Fibroblast of skin of abdomen (primary cell): ENCODE measurements at places on chromosomes 11 and 22.

- no peak for DNase-seq
These were observed at the start of gene MFNG for GRCh38 chr22:37486224-37486845. Gene MFNG (minus strand): TSS chr22:37486384. CDS start chr22:37486177, 207 bp downstream.

DNA sequence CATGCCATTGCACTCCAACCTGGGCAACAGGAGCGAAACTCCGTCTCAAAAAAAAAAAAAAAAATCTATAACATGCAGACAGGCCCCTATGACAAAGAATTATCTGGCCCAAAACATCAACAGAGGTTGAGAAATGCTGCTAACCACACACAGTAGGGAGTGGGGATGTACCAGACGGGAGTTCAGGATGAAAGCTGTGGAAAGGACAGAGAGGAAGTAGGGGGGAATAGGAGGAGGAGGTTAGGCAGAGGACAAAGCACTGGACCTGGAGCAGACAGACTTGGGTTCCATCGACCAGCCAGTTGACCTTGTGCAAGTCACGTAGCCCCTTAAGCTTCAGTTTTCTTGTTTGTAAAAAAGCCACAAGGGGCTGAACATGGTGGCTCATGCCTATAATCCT is 12.5 kb downstream of the LRP4 start:
- DNase-seq, result no peak

DNA sequence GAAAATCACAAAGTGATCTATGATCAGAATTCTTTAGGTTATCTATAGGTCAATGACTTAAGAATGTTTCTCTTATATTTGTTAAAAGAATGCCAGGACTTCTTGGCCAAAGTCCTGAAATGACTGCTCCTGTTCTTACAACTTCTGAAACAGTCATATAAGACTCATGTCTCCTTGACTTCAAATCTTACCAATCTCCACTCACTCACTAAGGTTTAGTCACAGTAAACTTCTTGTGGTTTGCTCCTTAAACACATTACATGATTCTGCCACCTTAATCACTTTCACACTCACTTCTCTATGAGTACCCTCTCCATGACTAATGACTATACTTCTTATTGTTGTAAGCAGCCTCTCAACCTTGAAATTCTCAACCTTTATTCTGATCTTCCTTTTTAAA is 648.7 kb upstream of the CCDC179 start:
- DNase-seq, result peak; percentile 82

DNA sequence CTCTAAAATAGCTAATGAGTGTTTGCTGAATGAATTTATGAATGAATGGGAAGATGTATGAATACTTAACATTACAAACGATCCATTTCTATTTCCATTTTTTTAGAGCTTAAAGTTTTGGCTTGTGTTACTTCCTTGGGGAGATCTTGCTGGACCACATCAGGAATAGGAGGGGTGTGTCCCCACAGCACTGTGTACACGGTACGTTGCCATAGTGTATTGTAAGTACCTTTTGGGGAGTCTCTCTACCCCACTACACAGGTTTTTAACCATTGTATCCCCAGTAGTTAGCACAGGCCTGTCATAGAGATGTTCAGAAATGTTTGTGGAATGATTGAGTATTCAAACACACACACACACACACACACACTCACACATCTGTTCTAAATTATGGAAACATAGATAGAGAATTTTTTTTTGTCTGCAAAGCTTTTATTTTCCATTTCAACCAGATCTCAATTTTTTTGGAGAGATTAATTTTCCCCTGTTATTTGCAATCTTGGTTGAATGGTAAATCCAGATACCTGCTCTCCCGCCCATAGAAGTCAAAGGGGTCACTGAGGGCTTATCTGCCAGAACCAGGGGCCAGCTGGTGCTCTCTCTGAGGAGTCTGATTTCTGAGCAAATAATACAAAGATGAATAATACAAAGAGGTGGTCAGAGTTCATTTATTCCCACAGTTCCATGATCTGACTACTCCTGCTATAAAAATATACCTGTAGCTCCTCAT is 471.0 kb downstream of the INSC start:
- no peak for DNase-seq

- DNase-seq, result no peak
These were observed 127.2 kb downstream of the ST3GAL4 start for GRCh38 chr11:126482586-126483108.

- DNase-seq, result no peak
These were observed 10.8 kb downstream of the AHNAK start for GRCh38 chr11:62535802-62536201.

- DNase-seq, result no peak
These were observed 541 bp downstream of the MICAL2 start for GRCh38 chr11:12110714-12111548.

- DNase-seq, result no peak
These were observed 22.0 kb downstream of the PIH1D2 start for GRCh38 chr11:112051768-112052167.

DNA sequence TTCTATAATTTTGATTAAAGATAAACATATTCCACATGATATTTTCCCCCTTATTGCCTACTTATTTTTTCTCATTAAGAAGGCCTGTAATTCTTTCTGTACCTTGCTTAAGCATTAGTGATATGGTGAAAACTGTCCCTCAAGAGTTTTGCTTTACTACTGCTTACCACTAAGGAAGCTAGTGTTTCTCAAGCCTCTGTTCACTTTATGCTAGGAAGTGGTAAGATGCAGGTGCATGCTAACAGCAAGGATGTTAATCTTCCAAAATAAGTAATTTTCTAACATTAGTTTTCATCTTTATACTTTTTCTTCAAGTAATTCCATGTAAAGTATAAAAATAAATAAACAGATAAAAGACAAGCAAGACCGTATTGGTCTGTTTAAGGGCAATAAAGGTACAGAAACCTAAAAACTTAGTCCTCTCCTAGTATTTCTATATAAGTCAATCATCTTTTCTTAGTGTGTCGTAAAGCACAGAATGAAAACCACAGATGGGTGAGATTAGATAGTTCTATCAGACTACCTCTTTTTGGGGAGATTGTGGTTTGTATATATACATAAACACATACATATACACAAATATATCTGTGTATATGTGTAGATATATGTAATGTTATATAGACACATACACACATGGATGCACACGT is 731.0 kb upstream of the CNTN5 start:
- no peak for DNase-seq

GRCh38 chr11:69726019-69726418 is 22.2 kb upstream of the FGF19 start:
- DNase-seq, result no peak

DNA sequence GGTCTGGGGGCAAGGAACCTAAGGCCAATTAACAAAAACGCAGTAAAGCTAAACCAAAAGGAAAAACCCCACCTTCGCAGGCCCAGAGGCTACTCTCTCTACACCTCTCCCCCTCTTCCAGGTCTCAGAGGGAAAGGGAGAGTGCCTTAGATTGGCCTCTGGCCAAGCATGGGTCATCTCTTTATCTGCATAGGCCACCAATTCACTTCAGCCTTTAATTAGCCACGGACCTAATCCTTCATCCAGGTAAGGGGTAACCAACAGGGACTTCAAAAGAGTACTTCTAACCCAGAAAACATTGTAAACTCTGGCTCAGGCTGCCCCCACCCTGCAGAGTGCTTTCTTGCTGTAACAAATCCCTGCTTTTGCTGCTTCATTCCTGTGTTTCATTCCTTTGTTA is 9.4 kb downstream of the VSTM5 start:
- DNase-seq, result no peak

DNA sequence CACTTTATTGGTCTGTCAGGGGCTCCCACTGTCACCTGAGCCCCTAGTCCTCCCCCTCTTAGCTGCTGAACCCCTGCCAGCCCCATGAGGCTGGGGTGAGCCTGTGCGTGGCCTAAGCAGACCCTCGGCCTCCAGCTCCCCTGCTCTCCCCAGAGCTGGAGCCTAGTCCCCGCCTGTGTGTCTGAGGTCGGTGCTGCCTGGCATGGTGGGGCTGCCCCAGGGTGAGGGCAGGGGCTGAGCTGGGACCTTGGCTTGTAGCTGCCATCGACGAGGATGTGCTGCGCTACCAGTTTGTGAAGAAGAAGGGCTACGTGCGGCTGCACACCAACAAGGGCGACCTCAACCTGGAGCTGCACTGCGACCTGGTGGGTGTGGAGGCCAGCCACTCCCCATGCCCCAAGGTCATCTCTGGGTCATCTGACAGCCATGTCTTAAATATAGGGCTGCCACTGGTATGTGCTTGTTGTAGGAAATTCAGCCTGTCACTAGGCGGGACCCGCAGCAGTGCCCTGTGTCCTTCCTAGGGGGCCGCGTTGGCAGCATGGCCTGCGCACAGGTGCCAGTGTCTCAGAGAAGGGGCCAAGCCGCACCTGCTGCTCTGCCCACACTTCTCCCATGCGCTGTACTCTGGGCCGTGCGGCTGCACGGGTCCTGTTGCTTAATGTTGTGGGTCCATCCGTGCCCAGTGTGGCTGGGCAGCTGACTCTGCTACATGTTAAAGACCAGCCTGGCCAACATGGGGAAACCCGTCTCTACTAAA is 21.0 kb downstream of the PPIL2 start:
- DNase-seq, result no peak

GRCh38 chr11:130947481-130947880 is 31.2 kb upstream of the SNX19 start:
- no peak for DNase-seq

DNA sequence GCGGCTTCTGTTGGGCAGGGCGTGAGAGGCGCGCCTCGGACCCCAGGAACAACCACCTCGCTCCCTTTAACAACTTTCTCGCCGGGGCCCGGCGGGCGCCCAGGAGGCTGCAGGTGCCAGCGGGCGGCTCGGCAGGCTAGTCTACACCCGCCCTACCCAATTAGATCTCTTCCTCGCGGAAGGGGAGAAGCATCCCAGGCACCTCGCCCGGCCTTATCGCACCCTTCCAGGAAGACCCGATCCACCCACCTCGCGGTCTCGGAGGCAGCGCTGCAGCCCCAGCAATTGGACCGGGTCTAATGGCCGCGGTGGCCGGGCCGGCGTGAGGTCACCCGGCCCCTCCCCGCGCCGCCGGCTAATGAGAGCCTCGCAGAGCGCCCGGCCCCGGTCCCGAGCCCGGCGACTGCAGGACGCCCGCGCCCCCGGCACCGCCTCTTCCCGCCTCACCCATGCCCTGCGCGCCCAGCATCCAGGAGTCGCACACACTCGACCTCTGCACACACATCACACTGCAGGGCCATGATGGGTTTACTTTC is at the start of gene PLAAT3:
PLAAT3 (minus strand) TSS at position 298 of the 536 bp plus-strand sequence. CDS start 419 bp downstream, outside the sequence.
- no peak for DNase-seq

DNA sequence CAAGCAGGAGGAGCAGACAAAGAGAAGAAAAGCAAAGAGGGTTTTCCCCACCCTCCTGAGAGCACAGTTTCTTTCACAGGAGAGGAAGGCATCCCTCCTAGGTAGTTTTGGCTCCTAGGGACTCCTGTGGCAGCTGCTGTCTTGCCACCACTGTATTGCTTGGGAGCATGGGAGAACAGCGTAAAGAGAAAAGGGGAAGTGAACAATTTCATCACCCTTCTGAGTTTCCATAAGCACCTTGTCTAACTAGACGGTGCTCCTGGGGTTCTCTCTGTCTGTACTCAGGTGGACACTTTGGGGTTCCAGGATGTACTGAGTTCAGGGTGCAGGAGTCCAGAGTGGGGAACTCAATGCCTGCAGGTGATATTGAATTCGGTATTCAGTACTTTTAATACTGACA is 1430.5 kb downstream of the TBC1D22A start:
- no peak for DNase-seq

DNA sequence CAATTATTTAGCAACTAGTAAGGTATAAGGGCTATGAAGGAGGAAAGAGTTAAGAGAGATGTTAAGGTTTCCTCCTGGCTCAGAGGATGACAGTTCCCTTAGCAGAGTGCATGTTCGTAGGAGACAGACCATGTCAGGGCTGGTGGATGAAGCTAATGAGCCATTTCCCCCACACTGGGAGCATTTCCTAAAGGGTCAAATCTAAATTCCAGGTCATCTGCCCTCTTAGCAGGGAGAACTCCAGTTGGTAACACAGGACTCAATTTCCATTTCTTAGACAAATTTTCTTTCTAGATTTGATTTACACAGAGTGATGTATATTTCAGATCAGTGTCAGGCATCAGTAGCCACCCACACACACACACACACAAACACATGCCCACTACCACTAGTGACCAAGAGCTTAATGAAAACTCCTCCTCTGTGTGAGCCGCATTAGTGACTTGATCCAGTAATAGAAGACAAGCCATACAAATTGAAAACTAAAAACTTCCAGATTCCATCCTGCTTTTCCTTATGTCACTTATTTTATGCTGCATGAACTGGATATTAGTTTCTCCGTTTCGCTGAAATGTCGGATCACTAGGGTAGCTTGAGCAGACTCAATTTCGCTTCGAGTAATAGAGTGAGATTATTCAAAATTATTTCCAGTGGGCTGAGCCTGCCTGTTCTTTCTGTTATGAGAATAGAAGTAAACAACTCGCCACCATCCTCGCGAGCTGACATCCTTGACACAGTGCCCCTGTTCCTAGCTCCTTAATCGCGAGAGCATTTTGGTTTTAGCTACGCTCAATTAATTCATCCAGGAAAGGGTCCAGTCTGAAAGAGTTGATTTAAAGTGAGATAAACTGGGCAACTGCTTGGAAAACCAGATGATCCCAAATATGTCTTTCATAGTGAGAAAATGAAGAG is 582.6 kb downstream of the SOX6 start:
- no peak for DNase-seq

GRCh38 chr11:69801513-69802335 is 17.5 kb downstream of the FGF3 start:
- no peak for DNase-seq

- no peak for DNase-seq
These were observed 35.5 kb upstream of the SLC22A24 start for GRCh38 chr11:63179432-63180041.

DNA sequence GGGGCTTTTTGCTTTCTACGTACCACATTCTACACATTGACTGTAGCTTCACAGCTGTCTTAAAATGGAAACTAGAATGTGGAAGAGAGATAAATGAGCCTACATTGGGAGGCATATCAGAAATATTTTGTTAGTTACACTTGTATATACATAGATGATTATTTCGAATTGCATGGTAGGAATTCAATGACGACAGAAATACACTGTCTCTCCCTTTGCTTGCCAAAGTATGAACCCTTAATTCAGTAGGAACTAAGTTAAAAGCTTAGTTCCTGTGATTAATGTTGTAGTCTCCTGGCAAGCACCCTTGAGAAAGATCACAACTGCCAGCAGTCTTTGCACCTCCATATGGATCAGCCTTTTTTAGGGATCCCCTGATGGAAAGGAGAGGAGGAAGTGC is 10.1 kb downstream of the C11orf87 start:
- DNase-seq, result peak; percentile 77

DNA sequence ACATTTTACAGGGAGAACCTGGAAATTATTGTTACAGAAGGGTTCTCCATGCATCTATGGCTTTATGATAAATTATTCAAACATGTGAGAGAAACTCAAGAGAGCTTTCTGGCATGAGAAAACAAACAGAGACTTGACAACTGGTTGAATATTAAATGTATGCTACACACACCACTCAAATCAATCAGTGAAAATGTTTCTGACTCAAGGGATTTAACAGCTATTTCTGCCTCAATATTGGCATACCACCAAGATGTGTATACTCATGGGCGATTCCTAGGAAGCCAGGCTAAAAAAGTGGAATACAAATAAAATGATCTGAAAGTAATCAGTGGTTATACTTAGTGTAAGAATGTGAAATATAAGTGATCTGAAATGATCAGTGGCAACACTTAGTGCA is 15.8 kb upstream of the OR51T1 start:
- peak; percentile 10 for DNase-seq

GRCh38 chr11:46827995-46828394 is 18.1 kb downstream of the CKAP5 start:
- no peak for DNase-seq

GRCh38 chr22:27089264-27089663 is 431.9 kb downstream of the MIAT start:
- no peak for DNase-seq
